CD4-positive, alpha-beta T cell treated with Interleukin-4 for 1 hour (primary cell): ENCODE measurements at places on chromosomes 2 and 18.

DNA sequence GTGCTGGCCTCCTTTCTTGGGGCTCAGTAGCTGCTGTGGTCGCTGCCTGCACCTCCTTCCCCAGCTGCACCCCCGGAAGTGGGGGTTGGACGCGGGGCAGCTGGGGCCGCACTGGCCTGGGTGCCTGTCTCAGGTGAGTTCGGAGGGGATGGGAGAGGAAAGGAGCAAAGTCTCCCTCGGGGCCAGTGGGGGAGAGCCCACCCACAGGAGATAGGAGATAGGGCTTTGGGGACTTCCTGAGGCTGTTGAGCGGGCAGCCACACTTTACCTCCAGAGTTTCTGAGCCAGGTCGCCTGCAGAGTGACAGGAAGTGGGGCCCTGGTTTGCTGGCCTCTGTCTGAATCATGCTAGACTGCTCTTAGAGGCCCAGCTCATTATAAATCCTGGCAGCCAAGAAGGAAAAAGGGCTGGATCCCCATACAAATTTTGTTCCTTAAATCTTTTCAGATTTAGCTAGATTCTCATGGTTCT lies 8.1 kb downstream of the MBP start:
- DNase-seq, result peak; percentile 63

GRCh38 chr2:46548103-46548486 lies 68.7 kb downstream of the TMEM247 start:
- peak; percentile 77 for DNase-seq

DNA sequence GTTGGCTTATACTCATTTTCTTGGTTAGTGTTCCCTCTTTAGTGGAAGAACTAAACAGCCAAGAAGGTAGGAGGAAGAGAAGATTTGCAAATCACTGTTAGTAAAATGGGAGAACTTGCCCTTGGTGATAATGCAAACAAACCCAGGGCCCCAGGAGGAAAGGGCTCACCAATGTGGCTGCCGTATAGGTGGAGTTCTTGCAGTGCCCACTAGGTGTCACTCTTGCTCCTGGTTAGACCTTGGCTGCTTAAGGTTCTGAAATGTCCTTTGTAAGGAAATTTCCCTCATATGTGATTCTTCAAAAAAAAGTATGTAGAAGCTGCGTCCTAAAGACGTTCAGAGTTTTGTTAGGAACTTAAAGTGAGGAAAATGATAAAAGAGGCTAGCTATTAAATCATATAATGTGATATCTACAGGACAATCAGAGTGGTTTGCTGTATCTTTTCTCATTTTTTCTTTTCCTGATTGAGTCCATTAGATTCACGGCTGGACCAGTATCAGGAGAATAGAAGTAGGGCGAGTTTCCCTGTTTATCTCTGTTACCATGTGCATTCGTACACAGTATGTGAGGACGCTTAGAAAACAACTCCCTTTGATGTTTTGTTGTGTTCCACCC lies 48.6 kb downstream of the RPIA start:
- peak; percentile 71 for DNase-seq

DNA sequence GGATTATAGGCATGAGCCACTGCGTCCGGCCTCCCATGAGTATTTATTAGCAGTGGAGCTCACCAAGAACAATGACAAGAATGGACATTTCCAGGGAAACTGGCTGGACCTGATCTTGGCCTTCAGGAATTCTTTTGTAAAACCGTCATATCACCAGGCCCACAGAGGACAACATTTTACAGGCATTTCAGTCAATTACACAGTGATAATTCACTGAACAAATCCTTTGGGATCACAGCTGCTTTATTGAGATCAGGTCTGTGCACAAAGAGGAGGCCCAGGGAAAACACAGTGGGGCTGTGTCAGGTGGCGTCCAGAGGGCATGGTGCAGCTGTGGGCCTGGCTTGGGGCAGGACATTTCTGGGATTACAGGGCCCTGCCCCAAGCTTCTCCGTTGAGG lies 30.1 kb upstream of the GTF2A1L start:
- DNase-seq, result no peak

DNA sequence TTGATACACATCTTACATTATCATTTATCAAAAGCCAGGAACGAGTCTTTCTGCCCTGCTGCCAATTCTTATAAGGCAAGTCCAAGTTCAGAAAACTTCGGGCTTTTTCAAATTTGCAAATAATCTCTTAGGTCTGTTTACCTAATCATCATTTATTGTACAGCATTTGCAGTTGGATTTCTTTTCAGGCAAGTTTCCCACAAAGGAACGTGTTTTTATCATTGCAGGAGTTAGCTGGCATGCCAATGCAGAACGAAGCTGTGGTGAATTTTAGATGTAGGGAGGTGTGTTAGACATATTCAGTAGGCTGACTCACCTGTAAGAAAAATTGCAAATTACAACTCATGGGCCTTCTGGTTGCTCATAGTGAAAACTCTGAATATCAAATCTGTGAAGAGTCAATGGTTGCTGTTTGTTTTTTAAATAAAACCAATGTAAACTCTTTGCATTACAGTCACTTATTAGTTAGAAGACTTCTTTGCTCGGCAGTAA lies 209.6 kb downstream of the SRBD1 start:
- no peak for DNase-seq

- no peak for DNase-seq
Measured at GRCh38 chr2:16125614-16126516, 185.5 kb downstream of the MYCN start.

- DNase-seq, result no peak
Measured at GRCh38 chr18:60053747-60054304, 154.0 kb downstream of the PMAIP1 start.

GRCh38 chr2:74526649-74527230 lies 709 bp upstream of the DQX1 start:
- no peak for DNase-seq

DNA sequence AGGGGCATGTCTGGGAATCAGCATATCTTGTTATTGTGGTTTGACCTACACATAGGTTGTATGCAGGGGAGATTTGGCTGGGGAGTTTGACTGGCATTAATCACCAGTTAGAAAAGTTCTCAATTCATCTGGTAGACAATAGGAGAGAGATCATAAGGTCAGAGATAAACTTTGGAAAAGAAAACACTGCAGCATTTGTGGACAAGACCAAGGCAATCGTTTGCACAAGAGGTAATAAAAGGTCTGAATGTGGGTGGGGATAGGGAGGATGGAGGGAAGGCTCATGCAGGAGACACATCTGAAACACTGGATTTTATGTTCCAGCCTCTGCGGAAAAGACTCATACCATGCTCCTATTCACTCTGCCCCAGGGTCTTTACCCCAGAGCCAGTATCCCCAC lies 136.9 kb downstream of the MAIP1 start:
- no peak for DNase-seq

DNA sequence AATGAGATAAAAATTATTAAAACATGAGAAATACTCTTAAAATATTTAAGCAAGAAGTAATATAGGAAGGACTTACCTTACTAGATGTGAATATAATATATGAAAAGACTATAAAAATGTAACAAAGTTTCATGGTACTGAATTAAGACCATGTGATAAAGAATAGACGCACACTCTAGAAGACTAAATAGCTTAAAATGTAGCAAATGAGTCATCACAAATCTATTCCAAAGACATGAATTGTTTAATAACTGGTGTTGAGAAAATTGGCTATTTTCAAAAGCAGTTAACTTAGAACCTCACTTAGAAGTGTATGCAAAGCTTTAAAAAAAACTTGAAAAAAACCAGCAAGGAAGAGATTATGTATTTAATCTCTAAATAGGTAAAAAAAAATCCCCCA lies 64.1 kb downstream of the POLE4 start:
- no peak for DNase-seq

GRCh38 chr2:217017456-217018252 lies 157.8 kb upstream of the TNP1 start:
- DNase-seq, result no peak

DNA sequence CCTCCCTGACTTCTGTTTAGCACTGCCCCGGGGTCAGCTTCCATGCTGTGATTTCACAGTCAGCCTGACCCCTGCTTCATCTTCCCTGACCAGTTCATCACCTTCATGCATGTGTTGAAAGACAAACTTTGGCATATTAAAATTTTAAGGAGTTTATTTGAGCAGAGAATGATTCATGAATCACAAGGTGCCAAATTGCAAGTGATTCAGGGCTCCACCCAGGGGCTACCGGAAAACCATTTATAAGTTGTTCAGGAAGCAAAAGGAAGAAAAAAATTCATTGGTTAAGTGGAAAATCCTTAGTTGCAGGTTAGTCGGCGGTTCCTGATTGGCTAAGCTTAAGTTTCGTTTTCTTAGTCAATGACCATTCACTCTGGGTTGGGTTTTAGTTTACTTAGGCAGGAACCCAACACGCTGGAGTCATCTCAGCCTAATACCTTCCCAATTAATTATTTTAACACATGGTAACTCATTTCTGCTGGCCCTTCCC lies 10.6 kb downstream of the IL1F10 start:
- no peak for DNase-seq

DNA sequence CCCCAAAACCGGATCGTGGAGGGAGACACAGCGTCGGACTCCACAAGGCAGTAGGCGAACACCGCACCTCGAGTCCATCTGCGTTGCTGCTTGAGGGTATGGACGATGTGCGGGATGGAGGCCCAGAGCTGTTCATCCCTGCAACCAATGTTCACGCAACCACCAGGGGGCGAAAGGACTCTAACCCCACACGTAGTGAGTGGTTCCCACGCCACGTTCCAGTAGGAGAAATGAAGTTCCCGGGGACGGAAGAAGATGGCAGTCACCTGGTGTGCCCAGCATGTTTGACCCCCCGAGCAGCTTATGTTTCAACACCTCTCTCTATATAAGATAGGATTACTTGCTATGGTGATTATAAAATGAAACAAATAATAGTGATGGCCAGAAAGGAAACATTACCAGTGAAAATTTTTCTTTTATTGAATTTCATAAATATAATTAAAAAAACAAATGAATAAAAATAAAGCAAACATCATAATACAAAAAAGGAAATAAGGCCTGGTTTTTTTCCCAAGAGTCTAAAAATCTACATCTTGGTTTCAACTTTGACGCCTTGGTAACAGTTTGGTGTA lies 184.3 kb downstream of the SH3BP4 start:
- peak; percentile 37 for DNase-seq

DNA sequence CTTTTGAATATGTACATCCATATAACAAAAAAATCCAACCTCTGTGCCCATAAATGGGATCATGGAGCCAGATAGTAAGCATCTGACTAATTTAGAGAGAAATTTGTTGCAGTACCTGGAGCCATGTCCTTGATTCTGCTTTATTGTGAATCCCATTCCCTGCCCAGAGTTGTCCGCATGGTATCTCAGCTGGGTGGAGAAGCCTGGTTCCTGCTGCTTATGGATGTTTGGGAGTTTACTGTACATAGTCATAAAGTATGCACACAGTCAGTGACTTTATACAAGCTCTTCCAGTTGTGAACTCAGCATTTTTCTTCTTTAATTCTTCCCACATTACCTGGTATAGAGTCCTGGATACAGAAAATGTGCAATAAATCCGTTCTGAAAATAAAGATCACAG lies 346.0 kb downstream of the FIGN start:
- DNase-seq, result no peak

- no peak for DNase-seq
Measured at GRCh38 chr2:220509966-220510365, 882.5 kb downstream of the SLC4A3 start.

DNA sequence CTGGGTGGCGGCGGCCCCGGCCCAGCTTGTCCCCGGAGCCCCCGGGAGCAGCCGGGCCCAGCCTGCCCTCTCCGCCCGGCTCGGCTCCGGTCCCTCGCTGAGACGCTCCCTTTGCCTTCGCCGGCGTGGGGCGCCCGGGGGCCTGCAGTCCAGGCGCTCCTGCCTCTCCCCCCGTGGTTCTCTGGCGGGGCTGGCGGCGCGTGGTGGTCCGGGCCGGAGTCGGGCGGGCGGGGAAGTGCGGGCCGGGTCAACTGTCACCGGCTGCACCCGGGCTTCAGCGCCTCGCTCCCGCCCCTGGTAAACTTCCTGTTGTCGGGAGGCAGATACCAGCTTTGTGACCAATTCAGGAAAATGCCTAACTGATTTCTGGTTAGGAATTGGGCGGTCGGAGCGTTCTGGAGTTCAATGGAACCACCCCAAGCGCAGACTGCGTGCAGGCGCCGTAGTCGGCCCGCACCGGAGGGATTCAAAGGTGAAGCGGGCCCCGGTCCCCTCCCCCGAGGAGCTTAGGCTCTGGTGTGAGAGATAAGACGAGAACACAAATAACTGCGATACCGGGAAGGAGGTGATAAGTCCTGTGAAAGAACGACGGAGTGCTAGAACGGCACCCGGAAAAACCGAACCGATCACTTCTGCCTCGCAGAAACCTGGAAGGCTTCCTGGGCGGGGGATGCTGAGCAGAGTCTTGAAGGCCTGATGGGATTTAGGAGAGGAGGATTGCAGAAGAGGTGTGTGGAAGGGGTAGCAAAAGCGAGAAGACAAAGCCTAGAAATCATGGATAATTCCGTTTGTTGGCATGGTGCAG lies 891 bp downstream of the CAB39 start:
- DNase-seq, result peak; percentile 56

GRCh38 chr2:232133078-232133477 lies 171.6 kb downstream of the DIS3L2 start:
- DNase-seq, result no peak

DNA sequence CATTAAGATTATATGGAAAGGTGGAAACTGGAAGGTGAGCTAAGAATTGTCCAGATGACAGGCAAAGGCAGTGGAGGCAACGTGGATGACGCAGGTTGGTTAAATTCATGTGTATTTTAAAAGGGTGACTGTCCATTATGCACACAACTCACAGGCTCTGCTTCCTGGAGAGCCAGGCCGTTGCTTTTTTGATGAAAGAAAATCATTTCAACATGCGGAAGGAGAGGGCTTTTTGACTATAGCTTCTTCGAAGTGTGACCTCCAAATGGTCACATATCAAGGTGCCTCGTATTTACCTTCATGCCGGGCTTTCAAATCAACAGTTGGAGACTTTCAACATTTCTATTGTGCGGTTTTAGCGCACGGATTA lies 126.7 kb downstream of the MYCN start:
- DNase-seq, result no peak

DNA sequence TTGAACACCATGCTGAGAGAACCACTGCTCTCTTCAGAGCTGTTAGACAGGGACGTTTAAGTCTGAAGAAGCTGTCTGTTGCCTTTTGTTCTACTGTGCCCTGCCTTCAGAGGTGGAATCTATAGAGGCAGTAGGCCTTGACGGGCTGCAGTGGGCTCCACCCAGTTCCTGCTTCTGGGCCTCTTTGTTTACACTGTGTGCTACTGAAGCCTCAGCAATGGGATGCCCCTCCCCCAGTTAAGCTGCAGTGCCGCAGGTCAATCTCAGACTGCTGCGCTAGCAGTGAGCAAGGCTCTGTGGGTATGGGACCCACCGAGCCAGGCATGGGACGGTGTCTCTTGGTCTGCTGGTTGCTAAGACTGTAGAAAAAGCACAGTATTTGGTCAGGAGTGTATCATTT lies 162.3 kb upstream of the NXPH2 start:
- no peak for DNase-seq
